Psoas muscle (tissue), 8 donors: ENCODE measurements at places on chromosomes 2 and 18.

- DNase-seq: no peak
Observed at GRCh38 chr2:71891719-71892422, 255.8 kb downstream of the CYP26B1 start.

DNA sequence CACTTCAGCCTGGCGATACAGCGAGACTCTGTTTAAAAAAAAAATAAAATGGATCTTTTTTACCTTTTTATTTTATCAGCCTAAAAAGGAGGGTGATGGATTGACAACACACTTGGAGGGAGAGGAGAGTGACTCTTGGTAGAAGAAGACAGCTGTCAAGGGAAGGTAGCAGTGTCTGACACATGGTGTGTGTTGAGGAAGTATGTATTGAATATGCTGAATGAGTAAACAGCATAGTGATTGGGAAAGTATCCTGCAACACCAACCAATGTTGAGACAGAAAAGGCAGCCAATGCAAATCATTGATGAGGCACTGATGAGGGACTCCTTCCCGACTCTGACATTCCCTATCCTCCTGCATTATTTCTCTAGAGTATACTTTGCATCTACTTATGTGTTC lies 306.4 kb downstream of the LPIN1 start:
- DNase-seq: no peak

- DNase-seq: no peak
Observed at GRCh38 chr2:45602624-45603023, 8.4 kb downstream of the SRBD1 start.

GRCh38 chr2:203948733-203949132 lies 12.2 kb downstream of the ICOS start:
- DNase-seq: no peak

DNA sequence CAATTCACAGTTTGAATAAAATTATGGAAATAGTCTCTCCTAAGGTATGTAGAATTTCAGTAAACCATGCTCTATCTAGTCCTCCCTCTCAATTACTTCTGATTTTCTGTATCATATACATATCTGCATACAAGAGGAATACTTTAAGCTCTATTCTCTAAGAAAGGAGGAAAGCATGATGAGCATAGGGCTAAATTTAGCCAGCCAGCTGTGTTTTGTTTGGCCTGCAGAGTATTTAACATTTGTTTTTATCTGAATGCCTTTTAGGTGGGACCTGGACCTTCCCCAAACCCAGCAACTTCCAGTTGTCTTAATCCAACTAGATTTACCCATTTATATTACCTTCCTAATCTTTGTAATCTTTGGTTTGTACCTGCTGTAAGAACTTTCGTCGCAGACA lies 42.2 kb upstream of the FAM117B start:
- no peak for DNase-seq
